ENCODE measurements at places on chromosomes 13 and 19.
A peak's percentile ranks its signal among the peaks of the same experiment; 100 is the strongest.

GRCh38 chr13:41833201-41833600 is 127.7 kb downstream of the VWA8 start:
- DNase-seq: no peak

GRCh38 chr19:4533334-4533733 is 1.7 kb downstream of the PLIN5 start:
- DNase-seq: no peak

DNA sequence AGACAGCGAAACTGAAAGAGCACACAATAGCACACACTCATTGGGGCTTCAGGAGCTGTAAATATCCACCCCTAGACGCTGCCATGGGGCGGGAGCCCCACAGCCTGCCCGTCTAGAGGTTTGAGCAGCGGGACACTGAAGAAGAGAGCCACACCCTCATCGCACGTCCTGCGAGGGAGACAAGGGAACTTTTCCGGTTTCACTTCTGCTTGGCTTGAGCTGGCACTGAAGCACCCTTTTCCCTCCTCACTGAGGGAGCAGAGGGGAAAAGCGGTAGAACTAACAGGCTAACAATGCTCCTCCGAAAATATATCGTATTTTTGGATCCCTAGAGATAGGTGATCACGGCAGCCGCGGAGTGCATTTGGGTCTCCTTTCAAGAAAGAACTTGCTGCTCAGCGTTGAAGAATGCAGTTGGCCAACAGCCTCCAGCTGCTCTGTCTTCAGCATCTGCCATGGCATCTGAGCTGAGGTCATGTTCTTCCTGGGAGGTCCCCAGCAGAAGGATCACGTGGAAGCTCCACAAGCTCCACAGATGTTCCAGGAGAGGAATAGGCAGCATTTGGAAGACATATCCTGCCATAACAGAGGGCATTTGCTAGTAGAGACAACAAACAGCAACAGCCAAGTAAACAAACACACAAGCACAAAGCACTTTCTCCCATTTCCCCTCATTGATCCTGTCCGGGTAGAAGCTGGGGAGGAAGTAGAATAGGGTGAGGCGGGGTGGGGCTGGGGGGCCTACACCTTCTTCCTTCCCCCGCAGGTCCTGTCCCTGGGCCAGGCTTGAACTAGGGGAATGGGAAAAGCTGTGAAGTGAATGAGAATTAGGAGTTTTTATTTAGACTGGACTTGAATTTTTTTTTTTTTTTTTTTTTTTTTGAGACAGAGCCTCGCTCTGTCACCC is 44.8 kb upstream of the ALOX5AP start:
- peak; percentile 25 for DNase-seq

DNA sequence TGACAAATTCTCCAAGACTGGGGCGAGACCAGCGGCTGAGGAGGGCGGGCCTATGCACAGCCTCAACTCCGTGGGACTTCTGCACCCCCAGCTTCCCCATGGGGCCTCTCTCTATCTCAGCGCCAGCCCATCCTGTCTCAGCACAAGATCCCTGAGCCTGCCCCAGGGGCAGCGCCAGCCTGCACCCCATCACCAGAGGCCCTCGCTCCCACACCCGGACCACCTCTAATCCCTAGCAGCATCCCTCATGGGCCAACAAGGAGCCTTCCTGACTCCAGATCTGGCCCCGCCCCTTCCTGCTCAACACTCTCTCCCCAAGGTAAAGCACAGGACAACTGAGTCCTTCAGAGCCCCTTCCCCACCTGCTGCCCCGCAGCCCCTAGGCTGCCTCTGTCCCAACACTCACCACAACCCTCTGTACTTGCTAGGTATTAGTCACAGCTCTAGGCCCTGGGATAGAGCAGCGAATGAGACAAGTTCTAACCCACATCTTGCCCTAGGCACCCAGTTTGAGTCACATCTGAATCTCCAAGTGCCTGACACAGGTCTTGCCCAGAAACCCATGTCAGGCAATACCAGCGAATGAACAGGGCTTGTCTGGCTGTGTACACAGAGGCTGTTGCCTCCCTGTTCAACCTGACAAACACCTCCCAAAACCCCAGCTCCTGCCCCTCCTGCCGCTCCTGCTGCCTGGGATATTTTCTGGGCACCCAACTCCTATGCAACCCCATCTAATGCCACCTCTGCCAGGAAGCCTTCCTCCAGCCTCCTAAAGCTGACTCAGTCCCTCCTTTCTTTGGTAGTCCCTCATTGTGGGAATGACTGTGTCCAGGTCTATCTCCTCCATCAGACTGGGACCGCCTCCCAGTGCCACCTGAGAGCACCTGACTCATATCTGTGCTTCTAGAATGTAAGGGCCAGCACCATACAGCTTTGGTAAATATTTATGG is 18.6 kb downstream of the GRIK5 start:
- DNase-seq: no peak

- DNase-seq: no peak
Observed at GRCh38 chr13:60329221-60329923, 67.6 kb upstream of the TDRD3 start.

DNA sequence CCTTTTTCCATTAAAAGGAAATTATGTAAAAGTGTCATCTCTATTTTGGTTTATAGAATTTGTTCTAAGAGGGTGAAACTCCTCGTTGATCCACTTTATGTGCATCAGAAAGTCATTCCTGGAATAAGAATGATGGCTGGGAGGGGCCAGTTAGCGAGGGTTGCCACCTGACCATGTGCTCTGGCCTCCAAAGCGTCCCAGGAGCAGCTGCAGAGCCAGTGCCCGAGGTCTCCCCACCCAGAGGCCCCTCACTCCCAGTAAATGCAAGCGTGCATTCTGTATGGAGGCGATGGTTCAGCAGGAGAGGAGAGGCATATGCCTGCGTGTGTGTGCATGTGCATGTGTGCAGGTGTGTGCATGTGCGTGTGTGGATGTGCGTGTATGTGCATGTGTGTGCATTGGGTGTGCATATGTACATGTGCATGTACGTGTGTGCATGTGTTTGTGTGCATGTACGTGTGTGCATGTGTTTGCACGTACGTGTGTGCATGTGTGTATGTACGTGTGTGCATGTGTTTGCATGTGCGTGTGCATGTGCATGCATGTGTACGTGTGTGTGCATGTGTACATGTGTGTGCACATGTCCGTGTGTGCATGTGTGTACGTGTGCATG is 345.8 kb downstream of the TEX29 start:
- DNase-seq: no peak

DNA sequence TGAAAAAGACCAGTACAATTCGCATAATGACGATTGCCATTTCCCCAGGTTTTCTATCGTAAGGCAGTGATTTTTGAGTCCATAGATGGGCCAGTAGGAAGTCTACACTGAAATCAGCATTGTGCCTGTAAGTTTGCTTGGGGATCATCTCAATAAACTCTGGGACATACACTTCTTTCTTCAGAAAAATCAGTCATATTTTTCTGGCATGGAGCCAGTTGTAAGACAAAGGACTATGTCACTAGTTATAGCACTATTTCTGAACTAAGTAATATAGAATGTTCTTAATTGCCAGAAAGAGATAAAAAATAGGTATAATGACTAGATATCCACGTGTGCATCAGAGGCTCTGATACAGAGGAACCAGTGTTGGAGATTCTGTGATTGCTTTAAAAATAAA is 243.5 kb downstream of the LMO7 start:
- no peak for DNase-seq

Measured in CD4-positive, alpha-beta T cell treated with Interleukin-10 for 1 hour (primary cell).